Peyer's patch (tissue), 4 donors: ENCODE measurements at places on chromosomes 7 and 10. TPM values are rescaled to one million over a fixed set of nuclear protein-coding genes. Genes with fewer than 3 reads are reported as not detected.

DNA sequence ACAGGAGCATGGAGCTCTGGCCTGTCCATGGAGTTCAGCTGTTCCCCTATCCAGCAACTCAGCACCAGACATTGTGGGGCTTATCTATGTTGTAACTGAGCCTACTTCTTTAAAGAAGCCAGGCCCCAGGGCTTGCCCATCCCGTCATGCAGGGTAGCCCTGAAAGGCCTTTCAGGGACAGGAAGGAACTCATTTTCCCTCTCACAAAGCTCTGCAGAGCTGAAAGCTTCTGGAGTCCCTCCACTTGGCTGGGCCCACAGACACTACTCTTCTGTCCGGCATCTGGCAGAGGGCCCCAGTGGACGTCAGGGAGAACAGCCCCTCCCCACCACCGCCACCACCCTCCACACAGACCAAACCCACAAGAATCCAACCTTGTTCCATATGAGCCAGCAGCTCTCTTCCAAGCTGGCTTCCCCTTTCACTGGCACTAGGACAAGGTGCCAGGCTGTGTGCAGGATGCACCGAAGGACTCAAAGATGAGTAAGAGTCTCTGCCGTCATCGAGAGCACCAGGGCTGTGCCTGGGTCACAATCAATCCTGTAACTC, 33.1 kb downstream of the DENND2A start:
- DNase-seq, result no peak

DNA sequence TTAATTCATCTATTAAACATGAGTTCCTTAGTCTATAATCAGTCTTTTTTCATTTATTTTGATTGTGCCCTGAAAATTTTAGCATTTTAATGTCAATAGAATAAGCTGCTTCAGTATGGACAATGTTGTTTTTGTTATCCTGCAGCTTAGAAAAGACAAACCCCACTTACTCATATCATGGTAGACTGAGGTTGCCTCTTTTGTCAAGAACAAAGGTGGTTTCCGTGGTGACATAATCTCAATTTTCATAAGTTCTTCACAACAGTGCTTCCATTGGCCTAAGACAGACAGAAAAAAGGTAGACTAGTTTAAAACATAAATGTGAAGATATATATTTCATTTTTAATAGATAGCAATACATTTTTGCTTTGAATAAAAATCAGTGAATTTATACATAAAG, 69.1 kb downstream of the RTKN2 start:
- no peak for DNase-seq

DNA sequence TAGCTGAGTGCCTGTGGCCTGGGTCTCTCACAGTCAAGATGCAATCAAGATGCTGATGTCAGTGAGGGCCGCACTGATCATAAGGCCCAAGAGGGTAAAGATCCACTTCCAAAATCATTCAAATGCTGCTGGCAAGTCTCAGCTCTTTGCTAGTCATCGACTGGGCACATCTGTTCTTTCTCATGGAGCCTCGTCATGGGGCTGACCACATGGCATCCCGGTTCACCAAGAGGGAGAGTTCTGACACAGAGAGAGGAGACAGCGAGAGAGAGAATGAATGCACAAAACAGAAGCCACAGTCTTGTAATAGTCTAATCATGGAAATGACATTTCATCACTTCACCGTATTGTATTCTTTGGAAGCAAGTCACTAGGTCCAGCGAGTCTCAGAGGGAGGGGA, 1067.5 kb upstream of the C7orf33 start:
- DNase-seq, result no peak

GRCh38 chr7:151893405-151893923, 16.5 kb upstream of the PRKAG2 start:
- no peak for DNase-seq

- no peak for DNase-seq
Observed at GRCh38 chr7:157003445-157003755, 7.1 kb downstream of the MNX1 start.

DNA sequence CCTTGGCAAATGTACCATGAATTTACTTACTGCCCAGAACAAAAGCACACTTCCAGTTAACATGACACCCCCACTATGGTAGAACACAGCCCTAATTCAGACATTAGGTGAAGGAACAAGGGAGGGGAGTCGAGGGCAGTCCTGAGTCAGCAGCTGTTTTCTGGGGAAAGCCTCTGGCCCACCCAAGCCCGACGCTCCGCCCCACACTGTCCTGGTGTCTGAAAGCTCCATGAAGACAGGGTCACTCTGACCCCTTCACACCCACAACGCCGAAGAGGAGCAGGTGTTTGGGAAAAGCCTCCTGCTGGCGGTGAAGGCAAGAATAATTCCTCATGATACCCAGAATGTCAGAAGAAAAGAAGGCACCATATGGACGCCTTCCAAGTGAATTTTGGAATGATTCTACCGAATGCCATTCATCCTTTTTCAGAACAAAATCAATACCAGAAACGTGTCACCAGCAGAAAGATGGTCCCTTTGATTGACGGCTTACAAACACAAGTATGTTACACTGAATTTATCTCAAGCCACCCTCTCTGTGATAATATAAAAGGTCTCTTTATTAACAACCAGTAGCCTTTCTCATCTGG, 172.1 kb downstream of the DIP2C start:
- no peak for DNase-seq

DNA sequence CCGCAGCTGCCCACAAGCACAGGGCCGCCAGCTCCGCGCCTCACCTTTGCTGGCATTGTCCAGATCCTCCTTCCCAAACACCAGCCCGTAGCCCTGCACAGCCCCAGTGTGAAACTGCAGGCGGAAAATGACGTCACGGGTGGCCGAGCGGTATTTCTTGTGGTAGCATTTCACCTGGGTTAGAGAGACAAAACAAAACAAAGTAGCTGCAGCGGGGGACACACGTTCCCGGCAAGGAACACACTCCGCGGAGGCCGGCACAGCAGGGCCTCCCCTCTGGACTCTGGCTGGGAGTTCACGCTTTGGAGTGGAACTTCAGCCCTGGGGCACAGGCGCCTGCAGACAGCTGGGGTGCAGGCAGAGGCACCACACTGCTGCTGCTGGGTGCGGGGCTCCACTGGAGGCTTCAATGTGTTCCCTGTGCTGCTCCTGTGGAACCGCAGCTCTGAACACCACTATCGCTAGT, 181.1 kb downstream of the TNS3 start:
- peak; percentile 27 for DNase-seq

DNA sequence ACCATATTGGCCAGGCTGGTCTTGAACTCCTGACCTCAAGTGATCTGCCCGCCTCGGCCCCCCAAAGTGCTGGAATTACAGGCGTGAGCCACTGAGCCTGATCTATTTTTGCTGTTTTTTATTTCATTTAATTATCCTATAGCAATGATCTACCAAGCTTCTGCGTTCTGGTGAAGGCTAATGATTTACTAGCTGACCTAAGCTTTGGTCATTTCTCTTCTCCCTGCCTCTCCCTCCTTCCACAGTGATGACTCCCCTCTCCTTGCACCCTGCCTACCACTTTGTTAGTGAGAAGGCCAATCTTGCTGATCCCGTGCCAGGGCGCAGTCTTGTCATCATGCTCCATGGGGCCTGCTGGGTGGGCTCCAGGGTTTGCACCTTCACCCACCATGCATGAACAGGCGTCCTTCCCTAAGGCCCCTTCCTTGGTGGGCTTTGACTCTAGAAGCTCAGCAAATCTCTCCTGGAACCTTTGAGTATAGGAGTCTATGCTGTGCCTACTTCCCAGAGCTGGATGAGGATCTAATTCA, 11.9 kb upstream of the ZCCHC24 start:
- DNase-seq, result no peak

DNA sequence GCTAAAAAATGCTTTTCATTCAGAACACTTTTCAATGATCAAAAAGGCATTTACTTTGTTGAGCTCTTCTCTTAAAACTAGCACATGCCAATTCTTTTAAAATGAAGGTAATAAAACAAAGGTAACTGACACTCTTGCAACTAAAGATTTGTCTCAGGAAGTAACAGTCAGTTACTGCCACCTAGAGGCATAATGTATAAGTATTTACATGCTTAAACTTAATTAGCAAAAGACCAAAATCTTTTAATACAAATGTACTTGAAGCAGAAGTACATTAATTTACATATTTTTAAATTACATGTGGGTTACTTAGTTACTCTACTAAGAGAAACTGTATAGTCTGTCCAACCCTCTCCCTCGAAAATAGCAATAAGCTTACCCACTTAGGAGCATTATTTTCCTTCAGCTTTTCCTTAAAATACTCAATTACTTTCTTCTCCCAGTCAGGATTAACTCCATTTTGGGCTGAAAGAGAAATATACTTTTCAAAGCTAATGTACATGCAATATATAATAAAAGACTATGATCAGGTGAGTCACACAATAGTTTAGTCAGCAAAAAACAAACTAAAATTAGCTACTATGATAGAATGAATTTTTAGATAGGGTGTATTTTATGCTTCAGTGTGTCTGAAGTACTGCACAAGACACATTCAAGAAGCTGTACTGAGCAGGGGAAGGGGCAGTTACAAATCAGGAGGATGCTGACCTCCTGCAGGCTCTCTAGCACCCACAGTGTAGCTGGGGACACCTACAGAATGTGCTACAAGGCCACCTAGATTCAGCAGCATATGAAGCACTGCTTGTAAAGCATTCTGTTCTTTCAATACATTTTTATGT, 13.0 kb downstream of the MCMBP start:
- no peak for DNase-seq

DNA sequence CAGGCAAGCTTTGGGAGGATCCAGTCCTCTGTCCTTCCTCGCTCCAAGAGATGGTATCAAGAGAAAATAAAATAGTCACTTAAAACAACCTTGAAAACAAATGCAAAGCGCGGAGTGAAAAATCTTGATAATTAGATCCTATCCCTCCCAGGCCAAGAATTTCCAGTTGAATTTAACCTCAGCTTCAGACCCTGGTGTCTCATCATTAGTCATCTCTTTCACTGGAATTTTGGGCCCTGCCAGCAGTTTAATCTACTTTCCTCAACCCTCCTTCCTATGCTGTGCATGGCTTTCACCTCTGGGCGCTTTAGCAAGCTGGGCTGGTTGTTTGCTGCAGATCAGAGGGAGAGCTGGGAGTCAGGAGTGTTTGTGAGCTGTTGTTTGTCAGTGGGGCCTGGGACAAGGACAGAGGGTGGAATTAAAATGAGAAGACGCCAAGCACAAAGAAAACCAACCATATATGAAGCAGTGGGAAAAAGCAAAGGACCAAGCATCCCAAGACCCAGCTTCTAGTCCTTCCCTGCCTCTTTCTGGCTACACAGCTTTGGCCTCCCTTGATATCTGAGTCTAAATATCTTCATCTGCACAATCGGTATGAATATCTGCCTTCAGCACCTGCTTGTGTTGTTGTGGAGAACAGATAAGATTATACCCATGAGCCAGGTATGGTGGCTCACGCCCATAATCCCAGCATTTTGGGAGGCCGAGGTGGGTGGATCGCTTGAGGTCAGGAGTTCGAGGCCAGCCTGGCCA, 13.5 kb downstream of the MYOF start:
- DNase-seq, result no peak

DNA sequence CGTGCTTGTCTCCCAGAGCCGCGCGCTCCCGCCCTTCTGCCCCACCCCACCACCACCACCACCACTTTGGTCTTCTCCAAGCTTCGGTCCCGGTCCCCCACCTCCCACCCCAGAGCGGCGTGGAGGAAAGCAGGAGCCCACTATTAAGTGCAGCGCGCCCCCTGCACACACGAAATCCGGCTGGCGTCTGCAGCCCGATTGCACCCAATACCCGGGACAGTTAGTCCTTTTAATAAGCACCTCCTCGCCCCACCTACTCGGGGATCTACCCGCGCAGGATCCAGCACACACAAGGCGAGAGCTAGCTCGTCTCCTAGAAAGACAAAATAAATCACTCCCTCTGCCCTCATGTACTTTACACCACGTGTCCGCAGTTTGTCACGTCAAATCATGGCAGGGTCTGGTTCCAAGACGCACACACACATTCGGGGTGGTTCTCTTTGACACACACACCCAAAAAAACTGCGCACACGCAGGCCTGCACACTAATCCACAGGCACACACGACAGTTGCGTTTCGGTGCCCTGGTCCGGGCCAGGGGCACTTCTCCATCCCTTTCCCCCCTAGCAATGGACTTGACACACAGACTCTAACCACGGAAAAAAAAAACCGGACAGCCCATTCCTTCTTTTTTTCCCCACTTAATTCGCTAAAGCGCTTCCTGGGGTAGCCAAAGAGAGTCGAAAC, 1.6 kb downstream of the SFMBT2 start:
- peak; percentile 52 for DNase-seq

GRCh38 chr10:8656261-8656660, 601.8 kb downstream of the GATA3 start:
- no peak for DNase-seq

DNA sequence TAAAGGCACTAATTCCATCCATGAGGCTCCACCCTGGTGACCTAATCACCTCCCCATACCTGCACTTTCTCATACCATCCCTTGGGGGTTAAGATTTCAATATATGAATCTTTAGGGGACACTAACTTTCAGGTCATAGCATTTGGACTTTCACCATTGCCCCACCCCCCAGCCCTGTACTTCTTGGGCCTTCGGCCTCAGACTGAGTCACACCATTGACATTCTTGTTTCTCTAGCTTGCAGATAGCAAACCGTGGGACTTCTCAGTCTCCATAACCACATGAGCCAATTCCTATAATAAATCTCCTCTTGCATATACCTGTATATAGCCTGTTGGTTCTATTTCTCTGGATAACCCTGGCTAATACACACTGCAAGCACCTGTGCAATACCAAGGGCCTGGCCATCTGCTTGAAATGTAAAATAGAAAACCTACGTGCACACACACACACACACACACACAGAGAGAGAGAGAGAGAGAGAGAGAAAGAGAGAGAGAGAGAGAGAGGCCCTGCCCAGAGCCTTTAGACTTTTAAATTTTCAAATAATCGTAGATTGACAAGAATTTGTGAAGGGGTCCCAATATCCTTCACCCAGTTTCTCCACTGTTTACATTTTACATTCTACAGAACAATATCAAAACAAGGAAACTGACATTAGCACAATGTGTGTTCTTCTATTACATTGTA, 25.3 kb downstream of the ANXA8 start:
- DNase-seq, result no peak

- no peak for DNase-seq
Observed at GRCh38 chr7:7178081-7178480, 4.3 kb upstream of the C1GALT1 start.

GRCh38 chr10:103439776-103440175, 12.4 kb downstream of the CALHM2 start:
- no peak for DNase-seq

DNA sequence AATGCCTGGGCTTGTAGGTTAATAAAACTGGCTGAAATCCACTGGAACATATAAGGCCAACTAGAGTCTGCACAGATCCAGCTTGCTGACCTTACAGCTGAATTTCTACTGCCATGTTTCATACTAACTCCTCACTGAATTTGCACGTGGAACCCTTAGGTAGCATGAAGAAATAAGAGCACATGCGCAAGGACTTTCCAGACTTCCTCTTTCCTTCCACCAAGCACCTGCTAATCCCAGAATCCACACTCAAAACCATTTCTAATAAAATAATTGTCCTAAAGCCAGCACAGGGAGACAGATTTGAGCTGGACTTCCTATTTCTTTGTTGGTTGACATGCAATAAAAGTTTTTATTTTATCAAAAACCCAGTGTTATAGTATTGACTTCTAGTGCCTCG, 46.8 kb downstream of the NPVF start:
- DNase-seq, result no peak

- no peak for DNase-seq
Observed at GRCh38 chr7:18087026-18087686, 59.5 kb upstream of the PRPS1L1 start.

The ANKRD30A gene
- total RNA-seq, result not detected

The LRRTM3 gene
- total RNA-seq, result not detected

The NEURL1 gene
- total RNA-seq, result 45.7 TPM

The DIP2C gene
- 18.2 TPM for total RNA-seq

The FMC1 gene
- total RNA-seq, result not detected

The PRKAR2B gene
- total RNA-seq, result 3.0 TPM

The WNT2 gene
- not detected for total RNA-seq

The FLNC gene
- 4.2 TPM for total RNA-seq

The AKR1E2 gene
- 3.1 TPM for total RNA-seq
